ENCODE measurements at places on chromosomes 13 and 19. TPM values are rescaled to one million over a fixed set of nuclear protein-coding genes. Genes with fewer than 3 reads are reported as not detected.

DNA sequence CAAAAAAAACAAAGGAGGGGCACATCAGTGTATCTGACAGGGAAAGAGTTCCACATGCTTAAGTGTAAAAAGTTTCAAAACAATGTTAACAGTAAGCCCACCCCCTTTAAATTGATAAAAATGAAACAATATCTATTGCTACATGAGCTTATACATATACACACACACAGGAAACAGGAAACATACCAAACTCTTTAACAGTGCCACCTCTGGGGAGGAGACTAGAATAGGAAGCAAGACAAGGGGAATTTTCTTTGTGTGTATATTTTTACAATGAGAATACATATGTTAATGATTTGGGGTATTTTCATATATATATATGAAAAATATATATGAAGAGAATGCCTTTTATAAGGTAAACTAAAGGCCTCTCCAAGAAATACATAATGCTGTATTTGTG lies 44.7 kb downstream of the TPT1 start:
- DNase-seq = no peak

- no peak for DNase-seq
Observed at GRCh38 chr13:72653506-72653905, 73.9 kb downstream of the MZT1 start.

DNA sequence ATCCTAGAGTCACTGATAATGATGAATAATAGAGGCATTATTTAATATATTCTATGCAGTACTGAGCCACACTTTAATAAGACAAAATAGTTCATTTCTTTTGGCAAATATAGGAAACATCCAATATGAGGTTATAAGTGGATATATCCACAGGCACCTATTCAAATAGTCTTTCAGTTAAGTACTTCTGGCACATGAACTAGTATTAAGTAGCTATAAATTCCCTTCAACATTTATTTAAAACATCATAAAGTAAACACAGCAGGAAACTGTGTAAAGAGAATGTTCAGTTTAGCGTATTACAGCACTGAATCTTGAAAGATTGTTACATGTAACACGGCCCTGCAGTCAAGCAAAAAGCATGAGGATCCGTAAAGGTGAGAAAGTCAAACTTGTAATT lies 463.3 kb upstream of the KLF12 start:
- DNase-seq = no peak

DNA sequence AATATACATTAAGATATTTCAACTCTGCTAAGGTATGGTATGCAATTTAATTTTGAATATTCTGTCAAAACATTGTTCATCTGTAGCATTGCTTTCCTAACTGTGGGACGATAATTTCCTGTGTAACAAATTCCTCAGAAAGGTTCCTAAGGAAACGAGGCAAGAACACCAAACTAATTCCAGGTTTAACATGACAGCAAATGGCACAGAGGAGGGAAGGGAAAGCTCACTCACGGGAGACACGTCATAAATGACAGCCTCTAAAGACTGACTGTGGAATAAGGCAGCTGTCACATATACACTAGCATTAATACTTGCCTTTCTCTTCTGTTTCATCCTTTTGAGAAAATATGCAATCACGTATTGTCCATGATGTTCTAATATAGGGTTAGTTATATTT lies 380.6 kb downstream of the LIG4 start:
- DNase-seq = no peak

Gene PSENEN
- polyA plus RNA-seq = 31.7 TPM

Gene ZNF682
- polyA plus RNA-seq = 6.0 TPM

Gene ZNF433
- polyA plus RNA-seq = 4.3 TPM

Gene IFI30
- polyA plus RNA-seq = 0.11 TPM

Measured in forelimb muscle (tissue), 1 donor.